Activated CD8-positive, alpha-beta memory T cell treated with anti-CD3 and anti-CD28 coated beads for 4 hours (primary cell): ENCODE measurements at places on chromosomes 3 and 15.

DNA sequence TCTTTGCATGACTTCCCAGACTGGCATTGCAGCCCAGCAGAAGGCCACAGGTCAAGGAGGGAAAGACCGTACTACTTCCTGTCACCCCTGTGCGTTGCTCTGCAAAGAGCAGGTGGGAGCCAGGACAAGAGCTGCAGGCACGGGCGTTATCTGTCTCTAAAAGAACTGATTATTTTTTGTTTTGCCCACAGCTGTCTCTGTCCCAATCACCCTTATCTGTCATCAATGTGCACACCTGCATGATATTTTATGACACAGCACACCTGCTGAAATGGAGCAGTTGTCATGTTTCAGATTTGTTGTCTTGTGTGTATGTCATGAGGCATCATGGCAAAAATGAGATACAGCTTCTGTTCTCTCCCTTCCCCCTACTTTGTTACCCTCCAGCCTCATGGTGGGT lies 58.8 kb downstream of the SLCO3A1 start:
- no peak for DNase-seq

DNA sequence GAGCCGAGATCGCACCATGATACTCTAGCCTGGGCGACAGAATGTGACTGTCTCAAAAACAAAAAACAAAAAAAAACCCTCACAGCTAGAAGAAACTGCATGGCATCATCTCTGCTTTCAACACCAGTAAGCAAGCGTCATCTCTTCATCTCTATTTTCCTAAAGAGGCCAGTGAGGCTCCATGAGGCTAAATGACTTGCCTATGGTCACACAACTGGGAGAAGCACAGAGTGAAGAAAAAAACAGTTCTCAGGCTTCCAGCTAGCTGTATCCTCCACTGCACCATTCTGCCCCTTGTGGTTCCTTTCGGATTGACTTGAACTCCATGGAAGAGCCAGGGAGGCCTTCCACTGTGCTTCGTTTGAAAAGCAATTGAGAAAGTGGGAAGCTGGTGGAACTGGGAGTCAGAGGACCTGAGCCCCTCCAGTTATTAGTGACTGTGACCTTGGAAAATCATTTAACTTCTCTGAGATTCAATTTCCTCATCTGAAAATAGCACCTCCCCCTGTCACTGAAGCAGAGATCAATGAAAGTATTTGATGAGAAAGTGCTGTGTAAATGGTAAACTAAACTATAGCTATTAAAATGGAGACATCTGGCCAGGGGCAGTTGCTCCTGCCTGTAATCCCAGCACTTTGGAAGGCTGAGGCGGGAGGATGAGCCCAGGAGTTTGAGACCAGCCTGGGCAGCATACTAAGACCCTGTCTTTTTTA lies 32.1 kb upstream of the DENND4A start:
- DNase-seq: no peak

DNA sequence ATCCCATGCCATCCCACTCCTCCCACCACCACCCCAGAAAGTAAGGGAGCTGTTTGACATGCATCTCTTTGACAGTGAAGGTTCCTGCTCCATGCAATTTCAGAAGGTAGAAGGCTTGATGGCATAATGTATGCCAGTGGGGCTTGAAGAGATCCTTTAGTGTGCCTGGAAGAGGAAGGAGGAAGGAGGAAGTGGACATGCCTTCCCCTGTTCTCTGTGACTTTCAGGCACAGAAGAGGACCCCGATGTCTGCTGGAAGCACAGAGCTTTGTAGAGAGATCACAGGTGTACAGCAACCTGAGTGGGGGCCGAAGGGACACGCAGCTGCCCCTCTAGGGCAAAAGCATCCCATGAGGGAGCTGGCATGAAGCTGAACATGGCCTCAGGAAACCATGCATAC lies 171.6 kb downstream of the CD47 start:
- DNase-seq: no peak

DNA sequence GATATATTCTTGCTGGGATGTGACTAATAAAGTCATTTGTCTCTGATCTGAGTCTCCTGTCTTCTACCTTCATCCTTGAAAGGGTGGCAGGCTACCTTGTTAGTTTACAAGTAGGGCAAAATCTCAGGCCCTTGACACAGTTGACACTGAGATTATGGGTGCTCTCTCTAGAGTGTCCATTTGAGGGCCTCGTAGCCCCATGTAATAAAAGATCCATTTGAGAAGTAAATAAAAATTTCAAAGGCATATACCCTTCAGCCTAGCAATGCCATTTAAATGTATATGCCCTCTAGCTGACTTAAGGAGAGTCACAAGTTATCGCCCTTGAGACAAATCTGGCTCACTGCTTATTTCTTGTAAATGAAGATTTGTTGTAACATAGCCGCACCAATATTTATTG lies 98.6 kb downstream of the TCF12 start:
- no peak for DNase-seq

DNA sequence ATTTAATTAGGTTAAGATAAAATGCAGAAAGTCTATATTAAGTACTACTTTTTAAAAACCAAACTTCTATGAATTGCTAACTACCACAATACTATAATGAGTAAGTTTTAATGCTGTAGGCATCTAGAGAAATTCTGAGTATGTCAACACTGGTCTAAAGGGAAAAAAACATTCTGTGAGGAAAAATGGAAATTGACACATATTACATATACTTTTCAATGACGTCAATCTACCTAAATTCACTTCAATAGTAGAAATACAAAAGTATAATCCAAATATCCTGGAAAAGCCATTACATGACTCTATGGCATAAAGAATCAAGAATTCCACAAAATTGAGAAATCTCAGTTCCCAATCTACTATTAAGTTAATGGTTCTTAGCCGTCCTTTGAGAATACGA lies 2.2 kb downstream of the SECISBP2L start:
- no peak for DNase-seq

- no peak for DNase-seq
These were observed 224.1 kb upstream of the TRIM42 start for GRCh38 chr3:140453750-140454149.

GRCh38 chr3:196431181-196432136 lies 768 bp downstream of the UBXN7 start:
- no peak for DNase-seq

- DNase-seq: no peak
These were observed 236.3 kb downstream of the MEX3B start for GRCh38 chr15:81809543-81809942.

DNA sequence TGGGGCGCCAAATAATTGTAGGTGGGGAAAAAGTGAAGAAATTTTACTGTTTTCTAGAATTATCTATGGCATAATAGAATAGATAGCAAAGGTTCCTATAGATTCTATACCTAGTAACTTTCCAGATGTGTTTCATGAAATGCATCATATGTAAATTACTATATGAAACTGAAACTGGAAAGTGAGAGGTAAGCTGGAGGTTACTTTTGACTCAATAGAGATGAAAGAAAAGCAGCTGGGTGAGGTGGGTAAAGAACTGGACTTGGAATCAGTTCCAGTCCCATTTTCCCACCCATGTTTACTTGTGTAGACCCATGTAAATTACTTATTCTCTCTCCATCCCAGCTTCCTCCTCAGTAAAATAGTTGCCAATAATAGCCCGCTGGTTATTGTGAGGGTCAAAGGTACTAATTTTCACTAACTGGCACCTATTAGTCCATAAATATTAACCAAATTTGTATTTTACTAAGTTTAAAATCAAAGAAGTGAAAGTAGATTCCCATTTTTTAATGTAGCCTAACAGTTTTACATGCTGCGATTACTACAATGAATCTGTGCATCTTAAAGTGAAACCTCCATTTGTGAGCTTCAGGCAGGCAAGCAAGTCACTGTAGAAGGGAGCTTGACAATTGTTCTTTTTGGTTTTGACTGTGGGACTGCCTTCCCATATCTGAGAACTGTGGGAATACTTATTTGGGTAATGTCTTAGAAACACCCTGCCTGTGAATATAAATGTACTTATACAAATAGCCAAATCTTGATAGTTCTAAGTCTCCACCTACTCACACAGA lies 312.1 kb downstream of the SLC9A9 start:
- no peak for DNase-seq

GRCh38 chr3:67689806-67690205 lies 35.4 kb upstream of the SUCLG2 start:
- DNase-seq: no peak

DNA sequence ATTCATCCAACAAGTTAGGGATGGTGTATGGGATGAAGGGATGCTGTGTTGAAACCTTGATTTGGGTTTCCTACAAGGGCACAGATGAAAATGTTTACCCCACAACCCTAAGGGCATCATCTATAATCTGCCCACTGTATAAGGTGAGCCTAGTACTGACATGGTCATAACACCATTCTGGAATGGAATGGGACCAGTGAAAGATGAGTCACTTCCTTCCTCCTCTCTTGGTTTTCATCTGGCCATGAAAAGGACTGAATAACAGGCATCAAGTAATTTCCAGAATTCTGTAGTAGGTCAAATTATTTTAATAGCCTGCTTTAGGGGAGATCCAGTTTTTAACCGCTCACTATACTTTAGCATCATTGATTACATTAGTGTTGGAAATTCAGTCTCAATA lies 538.6 kb downstream of the NR2F2 start:
- no peak for DNase-seq

- no peak for DNase-seq
These were observed 22.5 kb downstream of the POPDC2 start for GRCh38 chr3:119637679-119638477.

- no peak for DNase-seq
These were observed 859.6 kb downstream of the ROBO1 start for GRCh38 chr3:78908236-78908635.

DNA sequence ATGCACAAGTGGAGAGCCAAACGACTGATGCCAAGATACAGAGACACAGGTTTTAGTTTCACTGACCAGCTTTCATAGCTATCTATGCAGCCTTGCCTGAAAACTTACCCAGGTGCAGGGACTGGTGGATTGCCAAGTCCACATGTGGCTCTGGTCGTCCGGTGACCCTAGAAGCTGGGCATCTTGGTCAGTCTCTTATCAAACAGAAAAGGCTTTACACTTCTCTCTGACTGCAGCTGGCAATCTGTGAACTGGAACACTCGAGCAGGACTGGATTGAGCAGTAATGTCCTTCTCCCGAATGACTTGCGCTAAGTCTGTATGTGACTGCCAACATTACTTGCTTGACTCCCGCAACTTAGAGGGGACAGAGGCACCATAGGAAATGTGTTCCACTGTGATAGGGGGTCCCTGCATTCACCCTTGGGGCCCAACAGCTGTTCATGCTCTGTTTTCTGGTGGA lies 63.0 kb upstream of the SIAH2 start:
- DNase-seq: no peak

DNA sequence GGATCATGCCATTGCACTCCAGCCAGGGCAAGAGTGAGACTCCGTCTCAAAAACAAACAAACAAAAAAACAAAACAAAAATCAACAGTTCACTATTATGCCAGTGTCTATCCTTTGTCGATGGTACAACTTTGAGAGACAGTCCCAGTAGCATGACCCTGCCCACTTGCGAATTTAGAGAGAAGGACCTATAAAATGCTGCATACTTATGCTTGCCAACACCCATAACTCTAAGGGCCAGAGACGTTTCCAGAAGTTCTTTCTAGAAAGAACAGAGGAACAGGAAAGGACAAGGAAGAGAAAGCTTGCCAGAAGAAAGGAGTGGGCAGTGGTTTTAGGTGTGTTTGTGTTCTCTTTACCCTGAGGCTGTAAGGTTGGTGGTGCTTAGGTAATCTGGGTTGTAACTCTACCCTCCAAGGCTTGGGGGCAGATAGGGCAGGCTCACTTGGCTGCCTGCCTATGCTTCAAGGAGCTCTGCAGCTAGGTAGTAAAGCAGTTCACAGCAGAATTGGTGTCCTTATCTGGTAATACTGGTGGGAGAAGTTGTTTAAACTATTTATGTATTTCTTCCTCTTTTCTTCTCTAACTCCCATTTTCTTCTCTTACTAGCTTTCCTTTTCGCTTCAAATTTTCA lies 50.6 kb upstream of the SPPL2A start:
- no peak for DNase-seq

DNA sequence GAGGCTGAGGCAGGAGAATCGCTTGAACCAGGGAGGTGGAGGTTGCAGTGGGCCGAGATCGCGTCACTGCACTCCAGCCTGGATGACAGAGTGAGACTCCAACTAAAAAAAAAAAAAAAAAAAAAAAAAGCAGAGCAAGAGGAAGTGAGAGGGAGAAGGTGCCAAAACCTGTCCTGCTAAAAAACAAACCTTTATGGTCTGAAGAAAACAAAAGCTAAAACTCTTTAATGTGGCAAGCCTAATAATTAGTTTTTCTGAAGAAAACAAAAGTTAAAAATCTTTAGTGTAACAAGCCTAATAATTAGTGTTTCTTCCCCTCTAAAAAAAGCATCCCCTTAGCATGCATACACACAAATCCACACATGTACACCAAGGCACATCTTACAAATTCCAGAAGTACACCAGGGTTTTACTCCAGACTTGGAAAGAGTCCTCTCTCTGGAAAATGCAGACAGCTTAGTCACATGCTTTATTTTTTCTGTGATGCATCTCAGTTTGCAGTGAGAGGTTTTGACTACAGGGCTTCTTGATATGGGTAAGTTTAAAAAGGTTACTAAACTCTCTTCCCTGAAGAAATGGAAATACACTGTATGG lies 65.9 kb downstream of the HACD2 start:
- no peak for DNase-seq

- DNase-seq: no peak
These were observed 53.8 kb downstream of the MGLL start for GRCh38 chr3:127768346-127769008.

- DNase-seq: no peak
These were observed 14.7 kb upstream of the DIS3L start for GRCh38 chr15:66278671-66279070.

- DNase-seq: no peak
These were observed 26.5 kb downstream of the RFTN1 start for GRCh38 chr3:16486951-16487480.

- DNase-seq: no peak
These were observed 296.1 kb upstream of the TGFBR2 start for GRCh38 chr3:30309961-30310954.

- no peak for DNase-seq
These were observed 349.6 kb downstream of the ZIC1 start for GRCh38 chr3:147758771-147759170.

DNA sequence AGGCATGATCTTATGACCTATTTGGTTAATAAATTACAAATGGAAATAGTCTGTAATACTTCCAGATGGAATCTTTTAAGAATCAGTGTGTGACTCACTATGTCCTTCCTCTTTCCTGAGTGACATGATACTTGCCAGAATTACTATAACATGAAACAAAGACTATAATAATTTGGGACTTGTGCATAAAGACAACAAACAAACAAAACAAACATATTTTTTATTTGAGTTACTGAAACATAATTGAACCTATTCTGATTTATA lies 1268.1 kb downstream of the OTOL1 start:
- no peak for DNase-seq

DNA sequence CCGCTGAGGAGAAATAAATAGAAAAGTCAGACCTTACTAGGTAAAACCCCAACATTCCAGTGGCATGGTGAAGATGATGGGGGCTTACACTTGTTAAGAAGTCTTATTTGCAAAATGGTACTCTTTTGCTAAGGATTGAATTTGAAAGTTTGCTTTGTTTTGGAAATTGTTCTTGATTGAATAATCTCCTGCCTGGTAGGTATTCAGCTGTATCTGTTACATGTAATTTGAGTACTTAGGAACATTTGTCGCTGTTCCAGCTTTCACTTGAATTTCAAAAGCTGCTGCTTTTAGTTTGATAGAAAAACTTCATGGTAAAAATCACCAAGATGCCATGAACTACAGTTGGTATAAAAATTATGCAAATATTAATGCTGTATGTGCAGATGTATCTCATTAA lies 44.6 kb downstream of the TFG start:
- no peak for DNase-seq
